Kasumi-1 (cell line): ENCODE measurements at places on chromosomes 12 and 14.

DNA sequence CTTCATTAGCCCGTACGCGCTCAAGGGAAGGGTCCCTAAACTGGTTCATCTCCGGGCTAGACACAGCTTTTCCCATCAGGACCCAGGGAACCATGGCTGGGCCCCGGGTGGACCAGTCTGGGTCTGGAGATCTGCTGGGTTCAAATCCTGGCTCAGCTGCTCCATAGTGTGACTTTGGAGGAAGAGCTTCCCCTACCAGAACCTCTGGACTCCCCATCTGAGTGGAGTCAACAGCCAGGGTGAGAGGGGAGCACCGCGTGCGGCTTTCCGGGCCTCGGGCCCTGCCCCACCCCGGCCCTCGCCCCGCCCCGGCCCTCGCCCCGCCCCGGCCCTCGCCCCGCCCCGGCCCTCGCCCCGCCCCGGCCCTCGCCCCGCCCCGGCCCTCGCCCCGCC lies 41.2 kb downstream of the BEGAIN start:
- no peak for DNase-seq

DNA sequence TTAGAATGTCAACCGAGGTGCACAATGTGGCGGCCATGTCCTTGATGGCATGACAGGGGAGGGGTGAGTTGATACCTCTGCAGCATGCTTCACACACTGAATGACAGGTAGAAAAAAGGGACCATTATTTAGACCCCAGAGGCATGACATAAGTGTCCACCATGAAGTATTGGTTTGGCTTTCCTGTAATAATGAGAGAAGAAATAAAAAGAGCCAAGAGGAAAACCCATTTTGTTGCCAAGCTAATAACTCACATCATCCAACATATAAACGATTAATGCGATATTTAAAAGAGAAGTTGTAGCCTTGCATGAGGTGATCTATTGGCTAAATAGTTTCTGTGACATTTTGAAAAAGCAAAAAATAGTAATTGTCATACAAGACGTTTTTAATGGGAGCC lies 343.4 kb downstream of the LRIG3 start:
- no peak for DNase-seq

DNA sequence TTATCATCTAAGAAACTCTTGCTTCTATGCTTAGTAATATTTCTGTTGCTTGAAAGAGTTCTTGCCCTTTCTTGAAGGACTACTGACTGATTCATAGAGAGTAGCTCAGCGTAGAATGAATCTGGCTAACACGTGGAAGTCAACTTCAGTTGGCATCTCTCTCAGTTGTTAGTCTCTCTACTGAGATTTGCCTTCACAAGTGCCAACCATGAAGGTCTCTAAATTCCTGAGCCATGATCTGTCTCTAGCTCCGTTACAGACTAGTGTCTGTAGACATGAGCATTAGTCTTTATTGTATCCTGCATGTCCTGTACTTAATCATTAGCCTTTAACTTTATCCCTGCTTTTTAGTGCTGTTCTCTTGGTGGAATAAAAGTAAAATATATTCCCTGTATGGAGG lies 19.1 kb upstream of the ALX1 start:
- DNase-seq, result no peak

DNA sequence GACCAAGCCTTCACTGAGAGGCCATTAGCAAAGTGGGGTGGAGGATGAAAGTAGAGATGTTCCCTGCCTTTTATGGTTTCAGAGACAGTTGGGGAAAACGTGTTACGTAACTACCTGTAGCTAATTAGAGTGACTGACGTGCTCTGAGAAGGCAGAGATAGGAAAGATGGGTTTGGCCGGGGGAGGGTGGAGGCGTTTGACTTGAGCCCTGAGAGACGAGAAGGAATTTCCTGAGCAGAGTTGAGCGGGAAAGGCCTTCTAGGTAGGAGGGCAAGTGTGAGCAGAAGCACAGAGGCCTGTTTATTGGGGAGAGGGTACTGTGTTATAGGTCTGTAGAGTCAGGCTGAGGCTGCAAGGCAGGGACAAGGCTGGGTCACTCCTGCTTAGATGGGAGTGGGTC lies 8.6 kb downstream of the TUNAR start:
- no peak for DNase-seq

GRCh38 chr14:61256826-61257468 lies 24.2 kb downstream of the TMEM30B start:
- DNase-seq, result no peak

- DNase-seq, result peak; percentile 76
These were observed 60.9 kb upstream of the OR4E1 start for GRCh38 chr14:21734457-21735074.
